ENCODE measurements at places on chromosomes 4 and X. TPM values are rescaled to one million over a fixed set of nuclear protein-coding genes. Genes with fewer than 3 reads are reported as not detected.

EPHA5 gene
- not detected for total RNA-seq

GPR143 gene
- 3.1 TPM for total RNA-seq

LRAT gene
- total RNA-seq: not detected

NIPAL1 gene
- total RNA-seq: 1.6 TPM

BEX5 gene
- 3.5 TPM for total RNA-seq

CLCN5 gene
- total RNA-seq: 12.6 TPM

NAA11 gene
- total RNA-seq: not detected

FAM47C gene
- total RNA-seq: not detected

PAGE2 gene
- total RNA-seq: not detected

GPC4 gene
- not detected for total RNA-seq

ZNF157 gene
- total RNA-seq: not detected

WAS gene
- not detected for total RNA-seq

AKAP14 gene
- not detected for total RNA-seq

FGF13 gene
- not detected for total RNA-seq

NPY1R gene
- 0.14 TPM for total RNA-seq

CT47B1 gene
- not detected for total RNA-seq

RTL9 gene
- not detected for total RNA-seq

MAGED4B gene
- total RNA-seq: 7.9 TPM

VCX3A gene
- not detected for total RNA-seq

SFRP2 gene
- total RNA-seq: not detected

TMPRSS11F gene
- total RNA-seq: not detected

USP17L12 gene
- total RNA-seq: not detected

VEGFD gene
- total RNA-seq: 0.28 TPM

PCDH7 gene
- 19.7 TPM for total RNA-seq

TMEM31 gene
- not detected for total RNA-seq

JAKMIP1 gene
- not detected for total RNA-seq

FREM3 gene
- 0.18 TPM for total RNA-seq

Data from pulmonary artery endothelial cell (primary cell).